ENCODE measurements at places on chromosomes 1 and 21.

DNA sequence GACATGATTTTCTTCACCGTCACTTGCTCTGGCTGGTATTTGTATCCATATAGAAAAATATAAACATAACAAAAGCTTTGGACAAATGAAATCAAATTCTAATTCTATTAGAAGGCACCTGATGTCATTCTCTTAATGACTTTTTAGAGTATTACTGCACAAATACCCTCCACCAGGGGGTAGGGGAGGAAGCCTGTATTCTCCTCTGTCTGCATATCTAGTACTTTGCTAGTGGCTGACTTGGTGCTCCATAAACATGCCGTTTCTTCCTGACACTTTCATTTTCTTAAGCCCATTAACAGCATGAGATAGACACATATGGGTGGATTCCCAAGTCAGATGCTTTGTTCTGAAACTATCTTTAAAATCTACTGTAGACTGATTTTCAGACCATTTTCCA, 20.6 kb upstream of the KCNJ15 start:
- no peak for DNase-seq

DNA sequence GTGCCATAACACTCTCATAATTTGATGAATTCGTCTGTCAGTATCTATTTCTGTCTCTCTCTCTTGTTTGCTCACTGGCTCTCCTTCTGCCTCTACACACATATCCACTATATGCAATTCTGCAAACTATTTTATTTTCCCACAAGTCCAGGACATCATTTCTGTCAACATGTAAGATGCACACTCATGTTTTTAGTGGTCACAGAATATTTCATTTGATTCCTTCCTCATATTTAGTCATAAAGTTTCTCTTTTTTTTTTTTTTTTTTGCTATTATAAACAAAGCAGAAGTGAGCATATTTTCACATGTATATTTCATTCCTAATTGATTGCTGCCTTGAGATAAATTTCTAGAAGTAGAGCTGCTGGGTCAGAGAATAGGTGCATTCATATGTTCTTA, 165.3 kb downstream of the PGBD5 start:
- DNase-seq = no peak

GRCh38 chr21:18722193-18722592, 318.6 kb upstream of the TMPRSS15 start:
- no peak for DNase-seq

- DNase-seq = no peak
These were observed 49.6 kb downstream of the RNF220 start for GRCh38 chr1:44454704-44455103.

- DNase-seq = no peak
These were observed 5.3 kb upstream of the MOB3C start for GRCh38 chr1:46621930-46622329.

DNA sequence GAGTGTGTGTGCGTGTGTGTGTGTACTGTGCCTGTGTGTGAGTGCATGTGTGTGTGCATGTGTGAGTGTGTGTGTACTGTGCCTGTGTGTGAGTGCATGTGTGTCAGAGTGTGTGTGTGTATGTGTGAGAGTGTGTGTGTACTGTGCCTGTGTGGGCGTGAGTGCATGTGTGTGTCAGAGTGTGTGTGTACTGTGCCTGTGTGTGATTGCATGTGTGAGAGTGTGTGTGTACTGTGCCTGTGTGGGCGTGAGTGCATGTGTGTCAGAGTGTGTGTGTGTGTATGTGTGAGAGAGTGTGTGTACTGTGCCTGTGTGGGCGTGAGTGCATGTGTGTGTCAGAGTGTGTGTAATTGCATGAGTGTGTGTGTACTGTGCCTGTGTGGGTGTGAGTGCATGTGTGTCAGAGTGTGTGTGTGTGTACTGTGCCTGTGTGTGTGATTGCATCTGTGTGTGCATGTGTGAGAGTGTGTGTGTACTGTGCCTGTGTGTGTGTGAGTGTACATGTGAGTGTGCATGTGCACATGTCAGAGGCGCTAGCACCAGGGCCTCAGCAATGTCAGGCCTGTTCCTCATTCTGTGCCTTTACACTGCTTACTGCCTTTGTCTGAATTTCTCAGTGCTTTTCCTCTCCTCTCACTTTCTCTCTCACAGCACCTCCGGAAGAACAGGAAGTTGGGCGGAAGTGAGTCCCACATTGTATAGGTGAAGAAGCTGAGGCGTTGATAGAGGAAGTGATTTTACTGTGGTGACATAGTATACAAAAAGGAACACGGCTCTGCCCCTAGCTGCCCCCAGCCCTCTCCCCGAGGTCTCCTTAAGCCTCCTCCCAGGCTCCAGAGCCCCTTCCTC, 4.9 kb downstream of the SLC5A9 start:
- no peak for DNase-seq

- no peak for DNase-seq
These were observed 28.1 kb downstream of the ERI3 start for GRCh38 chr1:44326821-44327465.

- no peak for DNase-seq
These were observed 356.6 kb downstream of the PLA2G4A start for GRCh38 chr1:187185389-187185788.

- no peak for DNase-seq
These were observed 4.6 kb downstream of the NFASC start for GRCh38 chr1:204875255-204875654.

- DNase-seq = no peak
These were observed 122.5 kb downstream of the ELAVL4 start for GRCh38 chr1:50231209-50231608.

DNA sequence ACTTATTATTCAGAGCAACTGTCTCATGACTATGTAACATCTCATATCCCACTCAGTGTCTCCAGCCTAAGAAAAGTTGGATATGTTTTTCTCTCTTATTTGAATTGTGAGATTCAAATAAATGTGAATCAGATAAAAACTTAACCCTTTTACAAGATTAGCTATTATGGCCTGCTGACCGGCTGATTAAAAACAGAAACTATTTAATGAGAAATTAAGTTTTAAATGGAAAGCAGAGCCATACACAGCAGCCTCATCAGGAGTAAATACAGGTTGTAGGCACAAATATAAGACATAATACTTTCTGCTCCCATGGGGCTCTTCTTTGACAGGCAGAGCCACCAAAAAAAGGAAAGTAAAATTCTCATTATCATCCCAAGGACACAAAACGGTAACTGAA, 307.0 kb upstream of the PRMT6 start:
- no peak for DNase-seq

- no peak for DNase-seq
These were observed 601.9 kb downstream of the MRPL39 start for GRCh38 chr21:25005388-25005787.

DNA sequence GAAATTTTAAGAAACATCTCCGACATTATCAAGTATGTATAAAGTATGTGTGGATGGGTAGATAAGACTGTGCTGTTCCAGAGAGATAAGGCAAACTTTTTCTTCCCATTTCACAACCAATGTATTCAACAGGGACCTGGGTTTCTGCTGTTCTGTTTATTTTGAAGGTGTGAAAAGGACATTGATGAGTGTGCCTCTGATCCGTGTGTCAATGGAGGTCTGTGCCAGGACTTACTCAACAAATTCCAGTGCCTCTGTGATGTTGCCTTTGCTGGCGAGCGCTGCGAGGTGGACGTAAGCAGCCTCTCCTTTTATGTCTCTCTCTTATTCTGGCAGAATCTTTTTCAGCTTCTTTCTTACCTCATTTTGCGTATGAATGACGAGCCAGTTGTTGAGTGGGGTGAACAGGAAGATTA, 174.0 kb downstream of the CRB1 start:
- no peak for DNase-seq

DNA sequence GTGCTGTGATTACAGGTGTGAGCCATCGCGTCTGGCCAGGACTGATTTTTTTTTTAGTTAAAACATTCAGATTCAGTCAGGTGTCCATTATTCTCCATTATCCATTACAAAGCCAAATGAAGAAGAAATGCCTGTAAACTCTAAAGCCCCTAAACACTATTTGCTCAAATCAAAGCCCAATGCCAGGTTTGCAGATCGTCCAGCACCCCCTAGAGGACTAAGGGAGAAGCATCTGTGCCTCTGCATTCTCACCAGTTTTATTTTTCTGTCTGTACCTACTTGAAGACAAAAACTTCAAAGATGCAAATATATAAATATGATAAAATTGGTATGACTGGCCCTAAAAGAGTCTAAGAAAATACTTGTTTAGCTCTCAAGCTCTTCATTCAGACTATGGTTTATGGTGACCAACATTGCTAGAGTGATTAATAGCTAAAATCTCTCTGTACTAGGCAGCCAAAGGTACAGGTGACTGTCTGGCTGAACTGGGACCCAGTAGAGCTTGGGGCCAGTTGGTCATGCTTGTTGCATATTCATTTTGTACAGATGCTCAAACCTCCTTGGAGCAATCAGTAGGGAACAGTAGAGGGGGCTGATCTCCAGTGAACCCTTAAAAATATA, 138.4 kb downstream of the SYT2 start:
- DNase-seq = peak; percentile 38
